ENCODE measurements at places on chromosomes 2 and 18. TPM values are rescaled to one million over a fixed set of nuclear protein-coding genes. Genes with fewer than 3 reads are reported as not detected.

DNA sequence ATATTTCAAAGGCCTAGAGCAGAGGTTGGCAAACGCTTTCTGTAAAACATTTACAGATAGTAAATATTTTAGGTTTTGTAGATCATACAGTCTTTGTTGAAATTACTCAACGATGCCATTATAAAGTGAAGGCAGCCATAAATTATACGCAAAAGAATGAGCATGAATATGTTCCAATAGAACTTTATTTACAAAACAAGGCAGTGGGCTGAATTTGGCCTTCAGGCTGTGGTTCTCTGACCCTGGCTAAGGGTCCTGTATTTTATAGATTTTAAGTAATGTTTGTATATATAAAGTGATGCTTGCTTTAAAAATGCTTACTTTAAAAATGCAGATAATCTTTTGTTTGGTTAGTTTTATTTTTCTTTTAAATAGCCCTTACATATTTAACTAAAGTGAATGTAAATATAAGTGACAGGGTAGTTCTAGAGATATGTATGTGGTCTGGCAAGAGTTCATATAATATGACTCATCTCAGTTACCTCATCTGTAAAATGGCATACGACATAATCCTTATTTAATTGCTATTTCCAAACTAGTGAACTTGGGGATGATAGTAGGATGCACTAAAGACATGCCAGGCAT lies 51.7 kb upstream of the ATP5MC3 start:
- DNase-seq, result no peak
- no peaks in the 10 kb centered on the region for H3K4me1 ChIP-seq
- no peak overlapping the region for H3K27ac ChIP-seq
- H3K36me3 ChIP-seq, result no peaks in the 10 kb centered on the region

PLCL1 gene
- 2.5 TPM for total RNA-seq

DNA sequence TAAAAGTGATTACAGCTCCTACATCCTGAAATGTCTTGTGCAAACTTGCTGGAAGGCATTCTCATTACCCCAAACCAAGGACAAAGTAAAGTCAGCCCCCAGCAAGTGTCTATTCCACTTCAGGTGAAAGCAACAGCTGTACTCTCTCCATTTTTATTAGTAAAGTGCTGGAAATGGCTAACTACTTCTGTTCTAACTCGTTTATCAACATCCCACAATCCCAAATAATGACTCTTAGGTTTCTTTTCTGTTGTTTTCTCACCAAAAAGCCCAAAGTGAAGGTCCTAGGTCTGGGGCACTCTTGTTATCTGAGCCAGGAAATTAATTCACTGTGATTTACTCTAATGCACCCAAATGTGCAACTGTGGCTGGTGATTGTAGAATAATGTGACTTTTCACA lies 105.7 kb downstream of the LRRC30 start:
- no peaks in the 10 kb centered on the region for H3K27me3 ChIP-seq
- DNase-seq, result no peak
- H3K27ac ChIP-seq, result no peak overlapping the region
- H3K4me1 ChIP-seq, result no peaks in the 10 kb centered on the region
- no peaks in the 10 kb centered on the region for H3K36me3 ChIP-seq

PRLH gene
- total RNA-seq, result not detected

DNA sequence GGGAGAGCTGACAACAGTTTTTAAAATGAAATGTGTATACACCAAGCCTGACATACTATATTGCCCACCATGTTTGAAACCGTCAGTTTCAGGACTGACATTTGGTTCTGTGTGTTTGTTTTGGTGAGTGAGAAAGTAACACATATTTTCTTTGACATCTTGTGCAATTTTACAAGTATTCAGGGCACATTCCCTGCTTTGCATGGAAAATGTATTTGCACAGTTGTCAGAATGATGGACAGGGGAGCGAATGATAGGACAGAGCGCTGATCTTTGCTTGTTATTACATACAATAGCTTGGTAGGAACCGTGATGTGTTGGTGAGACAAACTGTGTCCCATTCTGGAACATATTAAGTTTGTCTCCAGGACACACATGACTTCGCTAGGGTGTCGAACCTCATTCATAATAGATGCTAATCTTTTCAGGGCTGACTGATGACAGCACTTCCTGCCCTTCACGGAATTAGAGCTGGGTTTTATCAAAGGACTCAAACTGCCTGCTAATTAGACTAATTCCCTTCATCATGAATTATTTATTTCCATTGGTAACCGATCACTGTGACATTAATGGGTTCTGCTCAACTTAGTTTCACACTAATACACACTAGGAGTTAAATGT lies 158.5 kb downstream of the CDCA7 start:
- no peaks in the 10 kb centered on the region for H3K36me3 ChIP-seq
- H3K27me3 ChIP-seq, result no peaks in the 10 kb centered on the region
- H3K4me3 ChIP-seq, result no peak overlapping the region
- no peak for DNase-seq

DNA sequence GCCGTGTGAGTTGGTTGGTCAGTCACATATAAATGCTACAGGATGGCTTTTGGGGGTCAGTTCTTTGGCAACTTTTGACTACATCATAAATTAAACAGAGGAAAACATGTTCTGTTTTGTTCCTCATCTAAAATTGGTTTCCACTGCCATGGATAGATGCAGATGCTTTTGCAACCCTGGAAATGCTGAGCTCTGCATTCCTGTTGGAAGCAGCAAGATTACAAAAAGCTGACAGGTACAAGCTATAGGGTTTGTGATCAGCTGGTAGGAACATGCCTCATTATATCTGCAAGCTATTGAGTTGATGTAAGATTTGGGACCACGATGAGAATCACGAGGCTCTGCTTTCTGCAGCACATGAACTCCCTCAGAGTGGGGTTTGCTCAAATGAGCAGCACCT lies 207.4 kb upstream of the TPO start:
- H3K27me3 ChIP-seq, result no peaks in the 10 kb centered on the region
- H3K4me1 ChIP-seq, result no peaks in the 10 kb centered on the region

TTC39C gene
- 126 TPM for total RNA-seq

DNA sequence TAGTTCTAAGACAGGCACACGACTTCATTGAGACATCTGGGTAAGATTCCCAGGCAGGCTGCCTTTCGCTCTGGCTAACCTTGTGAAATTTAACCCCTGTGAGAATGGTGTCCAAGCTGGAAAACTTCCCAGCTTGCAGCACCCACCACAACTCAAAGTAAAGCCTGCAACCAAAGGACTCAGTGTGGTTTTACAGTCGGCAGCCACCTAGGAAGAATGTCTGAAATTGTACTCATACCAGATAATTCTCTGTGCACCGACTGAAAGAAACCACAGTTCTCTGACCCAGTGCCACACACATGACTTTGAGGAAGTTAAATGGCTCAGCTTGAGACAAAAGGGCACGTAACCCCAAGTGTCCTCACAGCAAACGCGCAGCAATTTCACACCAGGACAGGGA lies 125.7 kb downstream of the RBMS1 start:
- no peaks in the 10 kb centered on the region for H3K36me3 ChIP-seq
- no peak for DNase-seq
- H3K4me1 ChIP-seq, result peaks cover 80% of the 10 kb centered on the region
- no peak overlapping the region for H3K4me3 ChIP-seq
- peak overlapping the region; percentile 23 for H3K27ac ChIP-seq

NT5C1B gene
- not detected for total RNA-seq

- no peaks in the 10 kb centered on the region for H3K27me3 ChIP-seq
- H3K36me3 ChIP-seq, result no peaks in the 10 kb centered on the region
- no peak overlapping the region for H3K4me3 ChIP-seq
- peaks cover 15% of the 10 kb centered on the region for H3K4me1 ChIP-seq
Observed at GRCh38 chr2:130824492-130825061, 12.1 kb upstream of the ARHGEF4 start.

DNA sequence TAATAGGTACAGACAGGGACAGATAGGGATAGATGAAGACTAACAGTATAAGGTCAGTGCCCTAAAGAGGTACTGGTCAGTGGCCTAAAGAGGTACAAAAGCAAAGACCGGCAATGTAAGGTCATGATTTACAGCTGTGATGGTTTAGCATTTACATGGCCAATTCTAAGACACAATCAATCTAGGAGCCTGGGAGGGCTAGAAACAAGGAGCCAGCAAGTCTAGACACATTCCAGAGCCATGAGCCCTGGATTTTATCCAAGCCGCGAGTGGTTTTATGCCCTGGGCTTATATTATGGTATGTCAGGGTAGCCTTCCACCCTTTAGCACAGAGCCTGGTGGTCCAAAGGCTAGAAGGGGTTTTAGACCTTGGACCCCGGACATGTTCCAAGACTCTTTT lies 124.2 kb downstream of the CBLN2 start:
- no peaks in the 10 kb centered on the region for H3K27me3 ChIP-seq
- no peaks in the 10 kb centered on the region for H3K36me3 ChIP-seq
- no peak overlapping the region for H3K27ac ChIP-seq
- DNase-seq, result no peak
- no peak overlapping the region for H3K4me3 ChIP-seq
- no peaks in the 10 kb centered on the region for H3K4me1 ChIP-seq

ABCG8 gene
- not detected for total RNA-seq

DNA sequence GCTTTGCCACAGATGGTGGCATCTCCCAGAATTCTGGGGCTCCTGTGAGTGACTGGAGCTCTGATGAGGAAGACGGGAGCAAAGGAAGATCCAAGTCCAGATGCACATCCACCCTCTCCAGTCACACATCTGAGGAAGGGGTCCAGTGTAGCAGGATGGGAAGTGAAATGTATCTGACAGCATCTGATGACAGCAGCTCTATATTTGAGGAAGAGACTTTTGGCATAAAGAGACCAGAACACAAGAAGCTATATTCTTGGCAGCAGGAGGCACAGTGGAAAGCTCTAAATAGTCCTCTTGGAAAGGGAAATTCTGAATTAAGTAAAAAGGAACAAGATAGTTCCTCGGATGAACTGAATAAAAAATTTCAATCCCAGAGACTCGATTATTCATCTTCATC lies 23.5 kb upstream of the C1GALT1C1L start:
- no peaks in the 10 kb centered on the region for H3K4me1 ChIP-seq
- no peak overlapping the region for H3K27ac ChIP-seq
- no peak overlapping the region for H3K4me3 ChIP-seq
- H3K36me3 ChIP-seq, result peaks cover 7% of the 10 kb centered on the region
- no peak for DNase-seq

DNA sequence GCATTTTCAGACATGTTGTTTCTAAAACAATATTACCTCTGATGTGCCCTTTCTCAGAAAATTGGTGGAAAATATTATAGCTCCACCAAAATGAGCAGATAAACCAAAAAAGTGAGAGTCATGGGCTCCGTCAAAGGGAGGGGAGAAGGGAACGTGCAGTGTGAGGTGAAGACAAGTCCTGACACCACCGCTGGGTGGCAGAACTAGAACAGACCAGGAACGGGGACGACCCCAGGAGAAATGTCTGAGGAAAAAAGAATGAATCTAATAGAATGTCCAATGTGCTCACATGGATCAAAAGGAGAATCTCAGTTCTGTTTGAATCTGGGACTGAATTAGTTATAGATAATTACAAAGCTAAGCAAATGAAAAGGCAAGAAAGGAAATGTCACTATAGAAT lies 22.6 kb upstream of the BCL2 start:
- no peak overlapping the region for H3K4me3 ChIP-seq
- peaks cover 51% of the 10 kb centered on the region for H3K36me3 ChIP-seq
- H3K4me1 ChIP-seq, result peaks cover 32% of the 10 kb centered on the region
- no peak for DNase-seq
- H3K27ac ChIP-seq, result no peak overlapping the region
- H3K27me3 ChIP-seq, result no peaks in the 10 kb centered on the region

DNA sequence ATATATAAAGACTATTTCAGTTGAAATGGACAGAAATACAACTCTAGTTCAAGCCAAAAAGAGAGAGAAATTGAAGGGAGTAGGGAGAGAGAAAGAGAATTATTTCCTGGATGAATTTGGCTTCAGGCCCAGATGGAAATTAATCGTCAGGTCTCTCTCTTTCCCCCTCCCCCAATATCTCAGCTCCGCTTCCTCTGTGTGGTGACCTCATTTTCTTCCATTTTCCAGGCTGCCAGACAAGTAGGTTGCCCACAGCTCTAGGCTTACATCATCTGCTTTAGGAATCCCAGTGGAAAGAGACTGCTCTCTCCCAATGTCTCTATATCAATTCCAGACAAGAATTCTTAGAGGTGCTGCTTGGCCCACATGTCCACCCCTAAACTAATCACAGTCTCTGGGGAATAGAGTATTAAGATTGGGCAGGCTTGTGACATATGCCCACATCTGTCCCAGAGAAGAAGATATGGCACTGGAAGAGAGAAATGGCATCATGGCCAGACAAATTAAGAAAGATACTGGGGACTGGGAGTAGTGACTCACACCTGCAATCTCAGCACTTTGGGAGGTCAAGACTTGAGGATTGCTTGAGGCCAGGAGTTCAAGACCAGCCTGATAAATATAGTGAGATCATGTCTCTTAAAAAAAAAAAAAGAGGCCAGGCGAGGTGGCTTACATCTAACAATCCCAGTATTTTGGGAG lies 37.2 kb upstream of the CFAP36 start:
- H3K36me3 ChIP-seq, result no peaks in the 10 kb centered on the region
- H3K4me1 ChIP-seq, result no peaks in the 10 kb centered on the region
- no peaks in the 10 kb centered on the region for H3K27me3 ChIP-seq
- H3K27ac ChIP-seq, result no peak overlapping the region
- DNase-seq, result no peak

NHEJ1 gene
- total RNA-seq, result 15.7 TPM

DNA sequence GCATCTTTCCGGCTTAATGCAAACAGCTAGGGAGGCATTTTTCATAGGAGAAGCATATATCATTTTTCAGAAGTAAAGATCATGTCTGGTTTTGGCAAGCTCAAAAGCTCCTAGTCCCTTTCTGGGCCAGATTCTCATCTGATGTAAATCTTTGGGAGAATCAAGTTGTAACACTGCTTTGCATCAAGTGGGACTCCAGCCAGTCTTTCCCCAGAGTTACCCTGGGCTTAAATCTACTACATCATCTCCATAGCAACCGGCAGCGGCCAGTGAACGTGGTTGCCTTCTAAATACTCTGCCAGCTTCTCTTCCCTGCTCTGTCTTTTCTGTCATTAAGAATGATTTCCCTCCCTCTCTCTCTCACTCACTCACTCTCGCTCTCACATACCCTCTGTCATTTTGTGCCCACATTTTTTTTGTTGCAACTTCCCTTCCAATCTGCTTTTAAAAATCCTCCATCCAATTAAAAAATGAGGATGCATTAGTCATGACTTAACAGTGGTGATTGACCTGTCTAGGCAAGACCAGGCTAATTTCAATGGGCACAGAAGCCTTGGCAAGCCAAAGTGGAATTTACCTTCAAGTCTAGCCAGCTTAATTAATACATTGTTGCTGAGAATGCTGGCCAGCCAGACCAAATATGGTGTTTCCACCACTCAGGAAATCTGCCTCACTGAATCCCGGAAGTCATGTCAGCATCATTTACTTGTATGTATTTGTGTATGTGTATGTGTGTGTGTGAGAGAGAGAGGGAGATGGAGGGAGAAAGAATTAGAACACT lies 93.0 kb downstream of the NRP2 start:
- H3K27me3 ChIP-seq, result no peaks in the 10 kb centered on the region
- H3K27ac ChIP-seq, result peak overlapping the region; percentile 45
- no peaks in the 10 kb centered on the region for H3K36me3 ChIP-seq

SMYD1 gene
- not detected for total RNA-seq

ST6GAL2 gene
- total RNA-seq, result 1.7 TPM

- H3K36me3 ChIP-seq, result no peaks in the 10 kb centered on the region
- H3K4me1 ChIP-seq, result peaks cover 9% of the 10 kb centered on the region
- DNase-seq, result no peak
- no peak overlapping the region for H3K27ac ChIP-seq
- no peak overlapping the region for H3K4me3 ChIP-seq
Observed at GRCh38 chr18:48875942-48876511, 74.7 kb downstream of the SMAD7 start.

DPYSL5 gene
- total RNA-seq, result not detected
